ENCODE measurements at places on chromosomes 4 and X.

- no peak for DNase-seq
Measured at GRCh38 chr4:25180524-25181131, 20.4 kb upstream of the SEPSECS start.

DNA sequence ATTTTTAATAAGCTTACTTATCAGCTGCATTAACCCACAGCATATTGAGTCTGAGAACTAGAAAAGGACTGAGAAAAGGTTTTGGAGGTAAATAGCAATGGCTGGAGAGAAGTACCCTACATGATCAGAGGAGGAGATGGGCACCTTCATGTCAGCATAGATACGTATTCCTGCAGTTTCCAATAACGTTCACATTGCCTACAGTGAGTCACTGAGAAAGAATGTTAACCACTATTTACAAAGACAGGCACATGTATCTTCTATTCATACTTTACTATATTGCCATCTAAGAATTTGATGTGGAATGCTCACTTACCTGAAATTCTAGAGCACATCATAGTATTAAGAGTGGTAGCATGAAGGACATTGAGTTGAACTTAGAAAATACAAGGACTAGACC, 92.5 kb downstream of the TLL1 start:
- DNase-seq: no peak

GRCh38 chr4:73170518-73171198, 87.9 kb downstream of the ANKRD17 start:
- no peak for DNase-seq

DNA sequence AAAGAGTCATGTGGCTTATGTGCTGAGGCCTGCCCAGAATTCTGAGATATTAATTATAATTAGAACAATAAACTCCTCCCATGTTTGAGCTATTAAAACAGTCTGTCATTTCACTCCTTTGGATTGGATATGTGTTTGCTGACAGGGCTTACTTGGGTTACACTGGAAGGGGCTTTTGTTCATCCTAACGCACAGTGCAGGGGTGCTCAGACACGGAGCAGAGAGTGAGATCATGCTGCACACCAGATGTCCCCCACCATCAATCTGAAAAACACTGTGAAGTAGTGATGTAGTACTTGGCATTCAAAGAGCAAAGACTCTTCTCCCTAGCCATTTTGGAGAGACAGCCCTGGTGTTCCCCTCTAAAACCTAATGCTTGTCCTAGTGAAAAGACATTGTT, 24.1 kb upstream of the SMIM10L2A start:
- no peak for DNase-seq

GRCh38 chr4:40737879-40738278, 11.9 kb upstream of the NSUN7 start:
- no peak for DNase-seq

DNA sequence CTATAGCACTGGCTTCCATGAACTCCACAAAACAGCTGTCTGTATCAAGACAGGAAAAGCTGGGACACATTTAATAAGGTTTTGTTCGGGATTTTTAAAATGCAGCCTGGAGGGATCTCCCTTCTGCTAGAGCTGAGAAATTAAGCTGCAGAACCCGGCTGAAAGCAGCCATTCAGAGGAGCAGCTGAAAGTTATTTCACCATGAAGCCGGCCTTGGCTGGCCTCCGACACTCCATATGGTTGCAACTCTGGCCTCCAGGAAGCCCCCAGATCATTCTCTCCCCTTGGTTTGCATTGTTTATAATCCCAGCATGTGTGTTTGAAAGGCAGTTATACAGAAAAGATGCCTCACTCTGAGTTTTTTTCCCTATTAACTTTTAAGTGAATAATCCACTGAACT, 239.4 kb downstream of the SPATA18 start:
- DNase-seq: no peak

DNA sequence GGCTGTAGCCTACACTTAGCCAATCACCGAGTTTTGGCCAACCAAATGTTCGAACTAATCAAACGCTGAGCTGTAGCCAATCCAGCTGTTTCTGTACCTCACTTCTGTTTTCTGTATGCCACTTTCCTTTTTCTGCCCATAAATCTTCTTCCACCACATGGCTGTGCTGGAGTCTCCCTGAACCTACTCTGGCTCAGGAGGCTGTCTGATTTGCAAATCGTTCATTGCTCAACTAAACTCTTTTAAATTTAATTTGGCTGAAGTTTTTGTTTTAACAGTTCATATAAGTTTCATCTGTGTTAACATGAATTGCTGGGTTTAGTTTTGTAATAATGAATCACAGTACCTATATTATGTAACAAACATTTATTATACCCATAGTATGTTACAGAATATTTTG, 160.7 kb upstream of the PCDH7 start:
- DNase-seq: no peak

GRCh38 chr4:7647600-7648543, 213.1 kb upstream of the PSAPL1 start:
- no peak for DNase-seq

DNA sequence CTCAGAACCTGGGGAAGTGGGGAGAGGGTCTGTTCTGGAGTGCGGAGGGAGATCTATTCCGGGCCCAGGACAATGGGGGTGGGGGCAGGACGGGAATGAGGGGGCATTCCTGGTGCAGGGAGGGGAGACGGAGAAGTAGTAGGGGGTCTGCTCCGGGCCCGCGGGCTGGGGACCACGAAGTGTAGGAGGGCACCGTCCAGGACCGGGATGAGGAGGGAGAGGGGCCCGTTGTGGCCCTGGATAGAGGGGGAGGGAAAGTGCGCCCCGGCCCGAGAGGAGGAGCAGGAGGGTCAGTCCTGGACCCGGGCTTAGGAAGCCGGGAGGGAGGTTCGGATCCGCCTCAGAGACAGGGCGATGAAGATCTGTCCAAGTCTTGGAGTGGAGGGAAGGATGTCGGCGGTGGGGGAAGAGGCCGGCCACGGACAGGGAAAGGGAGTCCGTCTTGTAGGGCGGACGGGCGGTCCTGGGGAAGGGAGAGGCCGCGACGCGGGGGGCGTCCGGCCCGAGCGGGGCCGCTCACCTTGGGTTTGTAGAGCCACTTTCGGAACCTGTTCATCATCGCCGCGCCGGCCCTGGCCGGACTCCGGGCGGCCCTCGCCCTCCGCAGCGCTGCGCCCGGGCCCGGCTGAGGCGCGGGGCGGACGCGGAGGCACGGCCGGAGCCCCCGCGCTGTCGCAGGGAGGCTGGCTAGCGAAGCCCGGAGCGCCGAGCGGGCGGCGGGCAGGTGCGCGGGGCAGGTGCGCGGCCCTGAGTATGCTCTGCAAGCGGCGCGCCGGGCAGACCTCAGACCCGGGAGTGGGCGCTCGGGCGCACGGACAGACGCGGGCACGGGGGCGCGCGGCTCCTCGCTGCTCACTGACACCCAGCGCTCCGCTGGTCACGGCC, at the start of gene ZFYVE28:
Gene ZFYVE28, minus strand, starts transcription at position 881 of the 885 bp plus-strand sequence. Its CDS starts 322 bp downstream, at position 559.
- DNase-seq: peak; percentile 82

DNA sequence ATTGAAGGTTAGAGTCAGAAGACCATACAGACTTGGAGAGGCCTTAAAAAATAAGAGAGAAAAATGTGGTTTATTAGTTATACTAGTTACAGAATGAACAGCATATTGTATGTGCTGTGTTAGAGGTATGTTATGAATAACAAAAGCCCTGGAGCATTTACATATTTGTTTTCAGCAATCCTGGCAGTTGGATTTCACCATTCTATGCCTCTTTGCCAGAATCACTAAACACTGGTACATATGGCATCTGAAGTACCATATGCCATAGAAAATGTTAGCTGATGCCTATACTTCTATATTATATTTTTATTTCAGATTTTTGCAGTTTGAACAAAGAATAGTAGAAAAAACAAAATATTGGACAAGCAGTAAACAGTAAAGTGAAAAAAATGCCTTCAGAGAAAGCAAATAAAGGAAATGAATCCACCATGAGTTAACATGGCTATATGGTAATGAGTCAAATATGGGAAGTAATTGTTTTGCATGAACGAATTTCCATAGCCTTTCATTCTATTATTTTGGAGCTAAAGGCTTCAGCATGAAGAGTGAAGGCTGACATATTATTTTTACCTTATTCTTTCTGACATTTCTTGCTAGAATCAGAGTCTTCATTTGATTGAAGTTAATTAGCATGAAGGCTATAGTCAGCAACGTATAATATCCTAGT, 41.9 kb upstream of the PRDM8 start:
- DNase-seq: no peak

- DNase-seq: no peak
Measured at GRCh38 chr4:76830964-76831703, 66.8 kb downstream of the SOWAHB start.

GRCh38 chr4:184097241-184097605, 120.5 kb downstream of the ENPP6 start:
- peak; percentile 94 for DNase-seq

DNA sequence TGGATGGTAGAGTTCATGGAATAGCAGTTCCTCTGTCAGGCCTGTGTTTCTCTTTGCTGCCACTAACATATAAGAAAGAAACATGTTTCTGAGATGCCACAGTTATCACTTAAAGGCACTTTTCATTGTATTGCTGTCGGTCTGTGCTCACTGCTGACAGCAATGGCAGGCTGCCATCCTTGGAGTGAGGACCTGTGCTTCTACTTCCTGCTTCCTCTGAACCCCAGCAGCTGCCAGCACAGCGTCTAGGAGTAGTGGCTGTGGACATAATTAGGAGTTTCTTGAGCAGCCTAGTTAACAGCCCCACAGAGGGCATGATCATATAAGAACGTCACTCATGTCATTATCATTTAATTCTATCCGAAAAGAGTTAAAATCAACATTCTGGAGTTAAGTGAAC, 30.5 kb downstream of the F11 start:
- DNase-seq: no peak

GRCh38 chrX:112051576-112051975, 31.0 kb downstream of the TRPC5 start:
- no peak for DNase-seq

- no peak for DNase-seq
Measured at GRCh38 chrX:21661316-21661715, 3.2 kb upstream of the KLHL34 start.

DNA sequence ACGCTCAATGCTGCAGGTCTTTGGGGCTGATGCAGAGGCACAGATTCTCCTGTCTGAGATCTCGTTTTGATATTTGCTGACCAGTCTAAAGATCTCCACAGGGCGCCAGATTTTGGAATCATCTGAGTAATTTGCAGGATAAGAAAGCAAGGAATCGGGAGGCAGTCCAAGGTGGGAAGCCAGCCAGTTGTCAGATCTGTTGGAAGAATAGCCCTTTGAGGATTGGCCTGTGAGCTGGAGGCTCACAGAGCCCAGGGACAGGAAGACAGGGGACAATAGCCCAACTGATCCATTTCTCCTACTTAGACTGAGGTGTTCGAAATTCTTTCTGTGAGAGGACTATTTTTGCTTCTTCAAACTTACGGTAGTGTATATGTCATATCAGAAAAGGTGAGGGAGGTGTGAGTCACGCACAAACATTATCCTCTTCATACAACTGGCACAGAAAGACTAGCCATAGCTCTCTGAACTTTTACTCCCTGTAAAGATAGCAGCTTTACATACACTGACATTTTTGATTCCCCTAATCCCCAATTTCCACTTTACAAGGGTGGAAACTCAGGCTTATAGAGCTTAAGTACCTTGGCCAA, 8.8 kb downstream of the DIPK2B start:
- no peak for DNase-seq

DNA sequence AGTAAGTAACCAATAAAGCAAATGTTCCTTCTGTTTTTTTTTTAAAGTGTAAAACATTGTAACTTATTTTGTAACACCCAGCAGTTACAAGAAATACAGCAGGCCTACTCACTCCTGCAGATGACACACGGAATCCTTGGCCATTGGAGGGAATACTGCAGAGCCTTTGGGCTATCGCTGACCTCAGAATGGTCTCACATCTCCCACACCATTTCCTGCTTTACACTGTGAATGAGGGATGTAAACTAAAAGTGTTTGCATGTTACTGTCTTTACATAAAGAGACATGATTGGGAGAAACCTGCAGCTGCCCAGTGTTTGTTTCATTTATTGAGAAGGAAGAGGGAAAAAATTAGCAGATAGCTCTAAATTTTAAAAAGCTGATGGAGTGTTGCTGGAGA, 64.1 kb downstream of the USP46 start:
- DNase-seq: no peak

DNA sequence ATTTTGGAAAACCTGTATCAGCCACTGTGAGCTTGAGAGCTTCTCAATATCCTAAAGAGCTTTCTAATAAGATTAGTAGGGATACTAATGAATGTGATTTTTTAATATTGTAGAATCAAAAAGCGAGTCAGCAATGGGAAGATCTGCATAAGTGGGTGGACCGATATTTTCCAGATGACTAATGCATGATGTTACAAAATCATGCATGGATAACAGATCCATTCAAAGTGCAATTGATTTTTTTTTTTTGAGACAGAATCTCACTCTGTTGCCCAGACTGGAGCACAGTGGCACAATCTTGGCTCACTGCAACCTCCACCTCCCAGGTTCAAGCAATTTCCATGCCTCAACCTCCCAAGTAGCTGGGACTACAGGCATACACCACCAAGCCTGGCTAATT, 7.3 kb upstream of the CLDN2 start:
- no peak for DNase-seq

- no peak for DNase-seq
Measured at GRCh38 chr4:81802285-81802846, 330.7 kb upstream of the RASGEF1B start.

DNA sequence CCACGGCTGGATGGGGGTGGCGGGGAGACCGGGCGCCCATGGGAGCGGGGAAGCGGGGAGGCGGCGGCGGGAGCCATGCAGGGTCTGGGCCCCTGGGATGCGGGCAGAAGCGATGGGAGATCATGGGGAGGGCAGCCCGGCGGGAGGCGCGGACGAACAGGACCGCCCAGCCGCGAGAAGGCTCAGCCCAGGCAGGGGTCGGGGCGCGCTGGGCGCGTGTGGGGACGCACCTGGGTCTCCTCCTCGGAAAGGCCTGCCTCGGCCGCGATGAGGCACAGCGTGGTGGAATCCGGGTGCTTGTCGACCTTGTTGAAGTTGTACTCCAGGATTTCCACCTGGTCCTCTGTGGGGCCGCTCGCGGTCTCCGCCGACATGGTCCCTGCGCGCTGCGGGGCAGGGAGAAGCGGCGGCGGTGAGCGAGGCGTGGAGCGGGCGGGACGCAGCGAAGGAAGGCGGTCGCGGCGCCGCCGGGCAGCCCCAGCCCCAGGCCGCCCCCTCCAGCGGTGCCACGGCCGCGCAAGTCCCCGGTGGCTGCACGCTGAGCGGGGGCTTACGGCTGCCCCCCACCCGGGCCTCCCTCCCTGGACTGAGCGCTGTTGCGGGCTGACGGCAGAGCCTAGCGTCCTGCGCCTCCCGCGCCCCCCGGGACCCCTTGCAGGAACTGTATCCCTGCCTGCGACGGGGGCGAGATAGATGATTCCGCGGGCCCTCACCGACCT, 25.3 kb downstream of the HOPX start:
- DNase-seq: peak; percentile 19

- no peak for DNase-seq
Measured at GRCh38 chrX:12443534-12444098, 305.3 kb downstream of the FRMPD4 start.

GRCh38 chrX:29707088-29707487, 508.3 kb upstream of the MAGEB2 start:
- DNase-seq: no peak

GRCh38 chr4:183139058-183139750, 40.1 kb downstream of the WWC2 start:
- DNase-seq: no peak
